ENCODE measurements at places on chromosomes 13 and 19.

DNA sequence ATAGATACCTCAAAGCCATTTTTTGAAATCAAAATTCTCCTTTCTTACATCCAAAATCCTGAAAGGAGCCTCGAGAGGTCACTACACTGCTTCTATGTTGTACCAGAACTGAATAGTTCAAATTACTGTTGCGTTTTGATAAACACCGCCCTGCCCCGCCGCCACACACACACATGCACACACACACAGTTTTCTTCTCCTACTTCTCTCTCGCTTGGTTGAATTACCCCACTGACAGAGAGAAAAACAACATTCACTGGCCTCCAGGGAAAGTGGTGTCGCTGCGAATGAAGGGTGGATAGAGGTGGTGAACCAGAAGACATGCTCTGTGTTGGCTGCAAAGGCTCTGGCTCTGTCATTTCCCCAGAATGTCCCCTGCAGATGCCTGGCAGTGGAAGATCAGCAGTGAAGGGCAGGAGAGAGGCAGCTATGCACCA is 183.4 kb upstream of the RFC3 start:
- DNase-seq: no peak

DNA sequence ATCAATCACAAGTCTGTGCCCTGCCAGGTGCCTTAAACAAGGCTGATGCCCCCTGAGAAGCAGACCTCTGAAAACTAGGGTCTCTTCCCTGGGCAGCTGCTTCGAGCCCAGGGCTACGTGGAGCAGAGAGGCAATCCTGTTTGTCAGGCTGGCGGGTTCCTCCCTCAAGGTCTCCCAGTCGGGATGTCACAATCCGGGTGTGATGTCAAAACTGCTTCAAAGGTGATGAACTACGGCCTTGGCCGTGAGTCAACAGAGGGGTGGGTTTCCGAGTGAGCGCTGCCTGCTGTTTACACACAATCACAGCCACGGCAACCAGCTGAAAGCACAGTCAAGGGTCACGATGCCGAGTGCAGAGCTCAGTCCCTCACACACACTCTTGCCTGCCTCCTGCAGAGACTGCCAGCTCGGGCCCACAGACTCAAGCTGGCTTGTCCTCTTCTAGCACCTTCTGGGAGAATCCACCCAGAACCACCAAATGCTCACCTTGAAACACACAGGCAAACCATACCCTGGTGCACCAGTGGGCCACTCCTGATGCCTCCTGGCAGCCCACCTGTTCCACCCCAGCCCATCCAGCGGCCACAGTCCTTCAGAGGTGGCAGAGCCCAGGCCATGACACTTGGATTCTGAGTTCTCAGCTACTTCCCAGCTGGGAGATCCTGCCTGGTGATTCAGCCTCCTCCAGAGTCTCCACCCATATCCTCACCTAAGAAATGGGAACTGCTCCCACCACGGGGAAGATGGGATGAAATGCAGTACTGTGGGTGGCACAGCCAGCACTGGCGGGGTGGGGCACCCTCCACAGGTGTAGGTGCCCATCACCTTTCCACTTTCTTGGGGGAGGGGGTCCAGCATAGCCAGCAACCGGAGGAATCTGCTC is 6.8 kb downstream of the ELL start:
- DNase-seq: no peak

GRCh38 chr13:37621811-37622361 is 23.3 kb upstream of the POSTN start:
- DNase-seq: no peak

DNA sequence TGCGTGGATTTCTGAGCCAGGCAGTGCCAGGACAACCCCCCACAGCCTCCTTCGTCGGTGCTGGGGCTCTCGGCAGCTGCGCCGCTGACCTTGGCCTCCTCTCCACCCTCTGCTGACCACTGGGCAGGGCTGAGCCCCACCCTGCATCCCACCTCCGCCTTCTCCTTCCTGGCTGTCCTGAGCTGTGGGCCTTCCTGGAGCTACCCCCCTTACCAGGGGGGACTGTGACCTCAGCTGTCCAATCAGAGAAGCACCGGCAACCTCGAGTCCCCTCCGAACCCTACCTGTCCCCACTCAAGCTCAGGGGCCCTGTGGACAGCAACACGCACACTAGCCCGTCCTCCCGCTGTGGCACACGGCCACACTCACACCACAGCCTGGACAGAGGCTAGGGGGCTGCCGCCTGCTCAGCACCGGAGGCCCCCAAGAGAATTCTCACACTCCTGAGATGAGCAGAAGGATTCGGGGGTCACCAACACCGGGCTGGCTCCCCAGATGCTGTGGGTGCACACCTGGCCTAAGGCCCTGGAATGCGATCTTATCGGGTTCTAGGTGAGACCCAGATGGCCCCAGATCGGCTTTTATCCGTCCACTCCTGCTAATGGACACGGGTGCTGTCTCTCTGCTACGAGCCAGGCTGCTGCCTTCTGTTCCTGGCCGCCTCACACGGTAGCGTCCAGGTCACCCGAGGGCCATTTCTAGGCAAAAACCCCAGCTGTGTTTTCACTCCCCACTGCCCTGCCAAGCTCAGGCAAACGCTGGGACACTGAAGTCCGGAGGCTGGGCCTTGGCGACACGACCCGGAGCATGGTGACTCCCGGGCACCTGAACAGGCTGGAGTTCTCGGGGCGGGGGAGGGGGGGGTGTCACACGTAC is 32.5 kb upstream of the CACTIN start:
- DNase-seq: no peak

DNA sequence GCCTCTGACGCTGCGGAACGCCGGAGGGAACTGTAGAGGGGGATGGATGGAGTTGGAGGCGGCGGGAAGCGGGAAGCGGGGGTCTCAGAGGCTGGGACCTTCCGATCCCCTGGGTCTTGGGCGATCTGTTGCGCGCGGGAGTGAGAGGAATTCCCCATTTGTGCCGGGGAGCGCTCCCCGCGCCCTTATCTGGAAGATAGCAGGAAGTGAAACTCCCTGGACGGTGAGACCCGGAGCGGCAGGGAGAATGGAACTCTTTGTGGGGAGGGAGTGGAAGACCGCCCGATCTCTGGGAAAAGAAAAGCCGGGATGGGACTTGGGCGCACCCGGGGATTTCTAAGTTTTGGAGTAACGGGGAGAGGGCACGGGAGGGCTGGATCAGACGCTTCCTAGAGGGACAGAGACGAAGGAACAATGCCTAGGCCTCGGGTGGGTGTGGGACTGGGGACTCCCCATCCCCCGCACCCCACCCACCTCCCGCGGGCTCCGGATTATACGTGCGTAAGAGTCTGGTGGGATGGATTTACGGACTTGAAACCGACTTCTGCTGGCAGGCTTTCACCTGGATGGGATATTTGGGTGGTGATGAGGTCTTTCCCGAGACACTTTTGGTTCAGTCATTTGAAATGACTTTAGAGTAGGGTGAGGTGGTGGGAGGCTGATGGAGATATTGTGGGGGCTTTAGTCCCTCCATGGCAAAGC is 495 bp downstream of the LSR start:
- DNase-seq: no peak

DNA sequence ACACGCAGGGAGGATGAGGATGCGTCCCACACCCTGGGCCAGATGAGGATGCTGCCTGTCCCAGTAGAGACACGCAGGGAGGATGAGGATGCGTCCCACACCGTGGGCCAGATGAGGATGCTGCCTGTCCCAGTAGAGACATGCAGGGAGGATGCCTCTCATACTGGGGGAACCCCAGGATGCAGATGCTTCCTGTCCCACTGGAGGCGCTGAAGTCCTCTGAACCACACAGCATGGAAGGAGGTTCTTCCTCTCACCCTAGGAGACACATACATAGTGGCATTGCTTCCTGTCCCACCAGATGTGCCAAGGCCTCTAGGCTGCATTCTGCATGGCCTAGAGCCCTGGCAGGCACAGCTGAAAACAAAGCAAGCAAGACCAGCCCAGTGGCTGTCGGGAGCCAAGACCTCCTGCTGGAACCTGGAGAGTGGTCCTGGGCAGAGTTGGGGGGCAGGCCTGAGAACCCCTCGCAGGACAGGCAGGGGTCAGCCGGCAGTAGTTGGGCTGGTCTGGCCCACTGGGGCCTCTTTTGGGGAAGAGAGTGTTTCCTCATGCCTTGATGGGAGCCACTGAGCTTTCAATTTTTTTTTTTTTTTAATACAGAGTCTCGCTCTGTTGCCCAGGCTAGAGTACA is 4.3 kb downstream of the HPN start:
- DNase-seq: no peak

DNA sequence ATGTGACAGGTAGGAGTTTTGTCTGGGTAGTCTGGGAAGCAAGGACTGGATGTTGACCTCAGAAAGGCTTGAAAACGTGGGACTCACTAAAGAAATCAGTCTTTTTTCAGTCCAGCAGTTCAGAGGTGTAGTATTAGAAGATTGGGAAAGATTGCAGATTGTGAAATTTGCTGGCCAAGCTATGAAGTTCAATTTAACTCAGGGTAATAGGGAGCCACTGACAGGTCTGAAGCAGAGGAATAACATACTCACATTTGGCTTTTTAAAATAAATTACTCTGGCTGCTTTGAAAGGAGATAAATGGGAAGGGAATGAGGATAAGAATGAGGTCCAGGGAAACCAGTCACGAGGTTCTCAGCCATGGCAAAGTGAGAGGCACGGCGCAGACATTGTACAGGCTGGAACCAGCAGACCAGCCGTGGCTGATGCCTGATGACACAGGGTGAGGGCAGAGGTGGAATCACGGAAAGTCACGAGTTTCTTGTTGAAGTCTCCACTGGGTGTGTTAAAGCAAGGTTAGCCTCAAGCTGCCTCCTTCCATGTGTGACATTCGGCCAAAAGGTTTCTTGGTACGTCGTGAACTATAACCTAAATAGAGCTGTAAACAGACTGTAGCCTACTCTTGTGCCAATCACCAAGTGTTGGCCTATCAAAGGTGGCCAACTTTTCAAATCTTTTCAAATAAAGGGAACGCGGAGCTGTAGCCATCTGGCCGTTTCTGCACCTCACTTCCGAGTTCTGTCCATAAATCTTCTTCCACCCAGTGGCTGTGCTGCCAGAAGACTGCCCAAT is 377.6 kb downstream of the IRS2 start:
- DNase-seq: no peak

DNA sequence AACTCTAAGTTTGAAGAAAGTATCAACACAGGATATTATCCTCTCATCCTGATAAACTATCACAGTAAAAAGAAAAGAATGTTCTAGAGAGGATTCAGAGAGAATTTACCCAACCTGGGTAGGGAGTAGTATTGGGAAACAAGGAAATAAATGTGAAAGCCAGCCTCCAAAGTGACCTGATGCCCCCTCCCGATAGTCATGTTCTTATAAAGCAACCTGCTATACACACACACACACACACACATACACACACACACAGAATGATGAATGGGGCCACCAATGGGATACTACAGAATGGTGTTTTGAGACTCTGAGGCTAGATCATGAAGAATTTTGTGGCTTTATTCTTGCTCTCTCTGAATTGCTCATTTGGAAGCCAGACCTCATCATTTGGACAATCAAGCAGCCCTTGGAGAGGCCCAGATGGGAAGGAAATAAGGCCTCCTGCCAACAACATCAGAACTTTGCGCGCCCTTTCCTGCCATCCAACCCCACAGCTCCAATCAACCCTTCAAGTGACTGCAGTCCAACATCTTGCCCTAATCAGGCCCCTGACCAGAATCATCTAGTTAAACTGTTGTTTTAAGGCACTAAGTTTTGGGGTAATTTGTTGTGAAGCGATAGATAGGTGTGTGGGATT is 807.9 kb upstream of the ARGLU1 start:
- no peak for DNase-seq

GRCh38 chr19:34963573-34964406 is at the start of gene ZNF792:
Gene ZNF792 (minus strand): TSS chr19:34964229. CDS start chr19:34963662, 567 bp downstream.
- no peak for DNase-seq

DNA sequence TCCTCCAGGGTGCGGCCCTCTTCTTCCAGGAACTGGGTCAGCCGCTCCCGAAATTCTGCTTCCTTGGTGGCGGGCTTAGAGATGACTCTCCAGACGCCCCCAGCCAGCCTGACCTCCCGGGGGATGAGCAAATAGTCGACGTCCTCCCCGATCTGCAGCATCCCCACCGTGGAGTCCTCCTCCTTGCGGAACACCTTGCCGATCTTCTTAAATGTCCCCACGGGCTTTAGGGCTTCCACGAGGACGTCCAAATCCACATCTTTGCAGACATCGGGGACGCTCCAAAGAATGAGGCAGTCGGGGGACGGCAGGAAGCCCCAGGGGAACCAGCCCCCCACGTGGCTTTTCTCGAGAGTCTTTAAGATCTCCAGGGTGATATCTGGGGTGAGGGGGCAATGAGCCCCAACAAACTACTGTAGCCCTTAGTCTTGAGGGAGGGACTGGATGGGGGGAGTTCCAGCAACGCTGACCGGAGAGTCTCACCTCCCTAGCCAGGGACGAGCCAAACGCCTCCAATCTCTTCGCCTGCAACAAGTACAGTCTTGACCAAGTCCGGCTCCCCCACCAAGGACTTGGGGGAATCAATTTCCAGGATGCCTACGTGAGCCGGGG is 608 bp downstream of the CCDC8 start:
- DNase-seq: no peak

Data from GOT3 (cell line).